ENCODE measurements at places on chromosomes 7 and 10.

GRCh38 chr7:106858618-106859532 lies 6.2 kb upstream of the PIK3CG start:
- peak; percentile 27 for DNase-seq

DNA sequence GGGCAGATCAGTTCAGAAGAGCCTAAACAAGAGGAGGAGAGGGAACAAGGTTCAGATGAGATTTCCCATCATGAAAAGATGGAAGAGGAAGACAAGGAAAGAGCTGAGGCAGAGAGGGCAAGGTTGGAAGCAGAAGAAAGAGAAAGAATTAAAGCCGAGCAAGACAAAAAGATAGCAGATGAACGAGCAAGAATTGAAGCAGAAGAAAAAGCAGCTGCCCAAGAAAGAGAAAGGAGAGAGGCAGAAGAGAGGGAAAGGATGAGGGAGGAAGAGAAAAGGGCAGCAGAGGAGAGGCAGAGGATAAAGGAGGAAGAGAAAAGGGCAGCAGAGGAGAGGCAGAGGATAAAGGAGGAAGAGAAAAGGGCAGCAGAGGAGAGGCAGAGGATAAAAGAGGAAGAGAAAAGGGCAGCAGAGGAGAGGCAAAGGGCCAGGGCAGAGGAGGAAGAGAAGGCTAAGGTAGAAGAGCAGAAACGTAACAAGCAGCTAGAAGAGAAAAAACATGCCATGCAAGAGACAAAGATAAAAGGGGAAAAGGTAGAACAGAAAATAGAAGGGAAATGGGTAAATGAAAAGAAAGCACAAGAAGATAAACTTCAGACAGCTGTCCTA lies 52.7 kb upstream of the AGBL3 start:
- no peak for DNase-seq

GRCh38 chr7:91249506-91250233 lies 14.6 kb upstream of the FZD1 start:
- DNase-seq = no peak

DNA sequence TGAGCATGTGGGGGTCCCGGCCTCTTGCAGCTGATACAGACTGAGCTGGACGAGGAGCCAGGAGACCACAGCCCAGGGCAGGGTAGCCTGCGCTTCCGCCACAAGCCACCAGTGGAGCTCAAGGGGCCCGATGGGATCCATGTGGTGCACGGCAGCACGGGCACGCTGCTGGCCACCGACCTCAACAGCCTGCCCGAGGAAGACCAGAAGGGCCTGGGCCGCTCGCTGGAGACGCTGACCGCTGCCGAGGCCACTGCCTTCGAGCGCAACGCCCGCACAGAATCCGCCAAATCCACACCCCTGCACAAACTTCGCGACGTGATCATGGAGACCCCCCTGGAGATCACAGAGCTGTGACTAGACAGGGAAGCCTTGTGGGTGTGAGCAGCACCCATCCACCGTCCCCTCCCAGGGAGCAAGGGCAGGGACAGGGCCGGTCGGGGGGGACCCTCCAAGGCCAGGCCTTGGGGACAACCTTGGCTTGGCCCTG lies 36.1 kb downstream of the PSAP start:
- DNase-seq = no peak

- DNase-seq = no peak
These were observed 478.3 kb downstream of the TNS3 start for GRCh38 chr7:47103498-47104205.

DNA sequence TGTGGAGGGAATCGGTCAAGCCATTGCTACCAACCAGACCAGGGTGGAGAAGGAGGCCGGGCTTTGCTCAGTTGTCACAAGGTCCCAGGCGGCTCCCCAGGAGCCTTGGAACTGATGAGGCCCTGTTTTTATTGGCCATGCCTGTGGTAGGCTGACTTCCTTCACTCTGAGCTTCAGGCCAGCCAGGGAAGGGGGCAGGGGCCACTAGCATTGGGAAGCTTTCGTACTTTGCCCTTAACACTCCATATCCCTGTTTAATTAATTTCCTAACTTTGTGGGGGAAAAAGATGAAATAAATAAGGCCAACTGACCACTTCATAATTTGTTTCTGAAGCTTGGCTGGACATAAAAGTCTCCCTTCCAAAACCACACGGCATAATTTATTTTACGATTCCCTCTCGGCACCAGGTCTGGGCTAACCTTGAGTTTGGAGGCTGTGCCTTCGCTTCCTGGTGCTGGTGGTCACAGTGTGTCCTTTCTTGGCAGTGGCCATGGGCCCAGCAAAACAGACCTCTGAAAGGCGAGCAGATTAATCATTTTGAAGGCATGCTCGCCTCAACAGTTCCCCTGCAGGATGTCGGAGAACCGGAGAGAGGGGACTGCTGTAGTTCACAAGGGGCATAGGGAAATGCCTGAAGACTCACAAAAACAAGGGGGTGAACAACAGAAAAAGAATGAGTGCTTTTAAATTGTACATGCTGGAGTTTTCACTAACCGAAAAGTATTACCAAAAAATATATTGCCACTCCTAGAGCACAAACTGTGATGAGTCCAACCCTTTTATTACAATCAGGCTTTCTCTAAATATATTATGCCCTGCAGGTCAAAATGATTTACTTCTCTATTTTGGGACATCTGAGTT lies 966.0 kb downstream of the LRMDA start:
- no peak for DNase-seq

- DNase-seq = no peak
These were observed 34.3 kb downstream of the JAKMIP3 start for GRCh38 chr10:132100091-132100481.

GRCh38 chr10:33273295-33274002 lies 61.0 kb downstream of the NRP1 start:
- peak; percentile 62 for DNase-seq

GRCh38 chr7:5234852-5235831 lies 45.1 kb downstream of the WIPI2 start:
- no peak for DNase-seq

GRCh38 chr10:75450075-75450445 lies 18.6 kb downstream of the LRMDA start:
- no peak for DNase-seq

GRCh38 chr10:49289480-49289879 lies 9.5 kb upstream of the C10orf71 start:
- DNase-seq = no peak

- DNase-seq = peak; percentile 7
These were observed 703.5 kb upstream of the SEMA3D start for GRCh38 chr7:85890244-85890811.

Measured in NCI-H1092 (cell line).